ENCODE measurements at places on chromosomes 3 and 15.

GRCh38 chr15:80834906-80835305 is 55.7 kb downstream of the CEMIP start:
- DNase-seq = no peak

DNA sequence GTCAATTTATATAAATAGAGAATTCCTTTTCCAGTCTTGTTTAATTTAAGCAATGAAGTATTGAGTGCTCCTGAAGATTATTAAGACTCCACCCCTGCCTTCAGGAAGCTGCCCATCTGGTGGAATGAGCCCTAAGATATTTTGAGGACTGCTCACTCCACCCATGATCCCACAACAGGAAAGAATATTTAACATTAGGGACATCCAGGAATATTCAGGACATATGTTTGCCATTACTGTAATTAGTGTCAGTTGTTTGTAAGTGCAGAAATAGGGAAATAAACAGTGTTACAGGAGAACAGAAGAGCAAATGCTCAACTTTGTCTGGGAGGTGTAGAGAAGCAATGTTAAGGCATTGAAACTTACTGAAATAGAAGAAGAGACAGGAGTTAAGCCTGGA is 375.0 kb downstream of the ROBO2 start:
- no peak for DNase-seq

DNA sequence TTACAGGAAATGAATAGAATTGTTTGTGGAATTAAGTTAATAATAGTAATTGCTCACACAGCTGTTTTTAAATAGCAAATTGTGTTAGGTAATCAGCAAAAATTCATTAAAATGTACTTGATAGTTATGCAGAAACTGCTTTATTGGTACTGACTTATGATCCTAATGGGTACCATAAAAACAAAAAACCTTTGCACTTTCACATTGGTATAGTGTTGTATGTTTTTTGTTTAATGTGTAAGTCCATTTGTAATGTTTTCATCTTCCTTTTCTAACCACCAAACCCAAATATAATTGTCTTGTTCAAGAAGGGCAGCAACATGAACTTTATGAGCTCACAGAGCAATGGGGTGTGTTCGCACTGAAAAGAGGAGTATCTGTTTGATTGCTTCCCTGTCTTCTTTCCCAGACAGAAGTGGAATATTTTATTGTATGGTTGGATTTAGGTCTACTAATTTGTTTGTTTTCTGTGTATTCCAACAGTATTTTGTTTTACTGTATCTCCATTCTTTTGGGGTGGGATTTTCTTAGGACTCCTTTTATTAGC is 135.8 kb downstream of the TCF12 start:
- DNase-seq = no peak

- DNase-seq = no peak
Observed at GRCh38 chr3:190204200-190204599, 83.5 kb upstream of the P3H2 start.

- no peak for DNase-seq
Observed at GRCh38 chr3:11699083-11699427, 55.3 kb upstream of the VGLL4 start.

DNA sequence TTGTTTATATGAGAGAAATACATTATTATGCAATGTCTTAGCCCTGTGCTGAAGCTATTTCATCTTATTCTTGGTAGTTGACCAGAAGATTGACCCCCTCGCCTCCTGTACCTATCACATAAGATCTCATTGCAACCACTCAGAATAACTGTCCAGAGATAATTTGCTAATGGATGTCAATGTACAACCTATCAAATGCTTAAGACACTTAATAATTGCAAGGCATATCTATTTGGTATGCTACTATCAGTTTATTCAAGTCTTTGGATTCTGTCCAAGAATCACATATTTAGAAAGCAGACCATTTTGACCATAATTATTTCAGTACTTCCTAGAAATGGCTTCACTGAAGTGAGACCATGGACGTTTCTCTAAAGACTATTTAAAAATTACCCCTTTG is 241.6 kb downstream of the GAP43 start:
- no peak for DNase-seq

DNA sequence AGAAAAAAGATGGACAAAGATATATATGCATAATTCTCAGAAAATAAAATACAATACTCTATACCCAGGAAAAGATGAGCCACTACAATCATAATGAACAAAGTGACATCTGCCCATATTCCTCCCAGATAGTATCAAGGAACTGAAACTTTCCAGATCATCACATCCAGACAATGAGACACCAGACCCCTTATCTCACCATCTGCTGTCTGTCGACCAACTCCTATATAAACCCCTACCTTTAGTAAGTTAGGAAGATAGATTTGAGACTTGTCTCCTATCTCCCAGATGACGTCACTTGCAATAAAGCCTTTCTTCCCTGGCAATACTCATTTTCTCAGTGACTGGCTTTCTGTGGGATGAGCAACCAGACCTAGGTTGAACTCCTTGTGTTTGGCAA is 1071.6 kb downstream of the PLOD2 start:
- DNase-seq = no peak

- no peak for DNase-seq
Observed at GRCh38 chr3:141677701-141678100, 60.4 kb upstream of the RNF7 start.

DNA sequence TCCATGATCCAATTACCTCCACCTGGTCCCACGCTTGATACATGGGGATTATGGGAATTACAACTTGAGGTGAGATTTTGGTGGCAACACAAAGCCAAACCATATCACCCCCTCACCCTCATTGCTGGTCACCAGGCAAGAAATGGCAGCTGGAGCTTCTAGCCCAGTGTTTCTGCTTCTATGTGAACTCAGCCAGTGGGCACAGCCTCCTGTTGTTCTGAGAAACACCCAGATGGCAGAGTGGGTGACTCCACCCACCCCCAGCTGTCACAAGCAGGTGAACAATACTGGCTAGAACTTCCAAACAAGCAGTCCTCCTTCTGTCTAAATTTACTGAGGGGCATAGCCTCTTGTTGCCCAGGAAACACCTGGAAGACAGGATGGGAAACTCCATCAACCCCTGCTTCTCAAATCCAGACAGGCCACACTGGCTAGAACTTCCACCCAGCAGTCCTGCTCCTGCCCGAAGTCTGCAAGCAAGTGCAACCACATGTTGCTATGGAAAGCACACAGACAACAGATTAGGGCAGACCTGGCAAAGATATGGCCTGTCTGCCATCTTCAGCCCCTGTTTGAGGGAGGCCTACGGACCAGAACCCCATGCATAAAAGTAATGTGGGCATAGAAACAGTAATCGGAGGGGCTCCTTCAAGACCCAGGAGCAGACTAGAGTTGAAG is 114.1 kb downstream of the DTWD1 start:
- DNase-seq = no peak

- no peak for DNase-seq
Observed at GRCh38 chr15:66404532-66404931, 17.8 kb downstream of the MAP2K1 start.

DNA sequence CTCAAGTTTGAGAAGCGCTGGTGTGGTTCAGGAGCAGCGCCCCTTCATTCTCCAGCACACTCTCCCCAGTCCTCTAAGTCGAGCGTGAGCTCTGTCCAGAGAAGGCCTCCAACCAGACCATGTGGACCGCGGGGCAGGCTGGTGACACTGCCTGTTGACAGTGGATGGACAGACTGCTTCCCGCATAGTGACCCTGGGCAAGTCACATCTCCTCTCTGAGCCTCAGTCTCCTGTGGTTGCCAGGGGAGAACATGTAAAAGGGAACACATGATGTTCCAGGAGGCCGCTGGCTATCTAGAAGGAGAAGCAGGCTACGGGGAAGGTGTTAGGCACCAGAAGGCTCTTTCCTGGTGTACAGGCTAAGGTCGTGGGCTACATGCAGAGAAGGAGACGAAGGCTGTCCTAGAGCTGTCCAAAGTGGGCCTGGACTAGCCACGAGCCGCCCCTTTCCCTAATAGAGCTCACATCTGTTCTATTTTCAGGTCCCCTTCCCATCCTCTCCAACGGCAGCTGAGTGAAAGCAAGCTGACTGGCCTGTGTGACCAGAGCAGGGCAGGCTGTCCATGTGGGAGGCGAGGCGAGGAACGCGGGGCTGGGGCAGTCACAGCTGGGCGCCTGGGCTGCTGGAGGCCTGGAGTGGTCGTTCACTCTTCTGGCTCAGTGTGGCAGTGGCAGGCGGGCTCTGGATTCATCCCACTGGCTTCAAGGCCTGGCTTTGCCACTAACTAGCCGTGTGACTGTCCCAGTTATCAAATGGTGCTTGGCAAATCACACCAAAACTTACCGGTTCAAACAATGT is 11.1 kb downstream of the ISG20 start:
- no peak for DNase-seq

DNA sequence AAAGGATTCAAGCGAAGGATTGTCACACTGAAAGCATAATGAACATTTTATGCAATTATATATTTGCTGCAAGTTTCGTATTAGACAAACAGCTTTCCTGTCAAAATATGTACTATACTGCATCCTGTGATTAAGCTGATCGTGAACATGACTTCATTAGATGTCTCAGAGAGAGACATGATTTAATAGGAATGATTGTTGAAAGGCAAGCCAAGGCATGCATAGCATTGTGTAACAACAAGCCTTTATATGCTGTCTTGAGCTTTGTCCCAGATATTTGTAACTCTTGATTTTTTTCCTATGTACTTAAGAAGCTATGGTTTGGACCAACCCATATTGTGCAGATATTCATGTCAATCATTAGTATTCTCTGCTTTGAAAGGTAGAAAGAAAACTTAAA is 309.1 kb downstream of the KCNH8 start:
- no peak for DNase-seq

DNA sequence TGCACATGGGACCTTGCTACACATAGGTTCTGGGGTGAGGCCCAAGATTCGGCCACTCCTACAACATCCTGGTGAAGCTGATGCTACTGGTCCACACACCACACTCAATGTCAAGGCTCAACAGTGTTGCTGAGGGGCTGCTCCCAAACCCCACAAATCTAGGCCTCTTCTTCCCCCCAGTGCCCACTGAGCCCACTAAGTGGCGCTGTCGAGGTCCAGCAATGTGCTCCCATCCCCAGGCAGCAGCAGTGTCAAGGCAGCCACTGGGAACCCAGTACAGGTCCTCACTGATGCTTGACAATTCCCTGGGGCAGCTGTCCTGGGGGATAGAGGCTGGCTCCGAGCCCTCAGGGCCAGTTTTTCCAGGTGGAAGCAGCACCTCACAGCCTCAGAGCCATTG is 21.5 kb downstream of the SCN5A start:
- DNase-seq = no peak

- no peak for DNase-seq
Observed at GRCh38 chr3:2714834-2715233, 395.3 kb downstream of the IL5RA start.

DNA sequence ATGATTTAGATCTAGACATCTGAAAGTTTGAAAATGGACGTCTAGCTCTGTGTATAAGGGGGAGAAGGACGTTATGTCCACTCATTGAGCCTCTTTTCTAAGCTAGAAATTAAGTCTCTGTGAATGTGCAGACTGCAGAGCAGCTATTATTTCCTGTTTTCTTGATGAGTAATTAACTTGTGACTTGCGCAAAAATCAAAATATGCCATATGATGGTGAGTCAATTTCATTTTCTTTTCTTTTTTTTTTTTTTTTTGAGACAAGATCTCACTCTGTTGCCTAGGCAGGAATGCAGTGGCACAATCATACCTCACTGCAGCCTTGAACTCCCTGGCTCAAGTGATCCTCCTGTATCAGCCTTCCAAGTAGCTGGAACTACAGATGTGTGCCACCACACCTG is 14.1 kb downstream of the LACTB start:
- no peak for DNase-seq

DNA sequence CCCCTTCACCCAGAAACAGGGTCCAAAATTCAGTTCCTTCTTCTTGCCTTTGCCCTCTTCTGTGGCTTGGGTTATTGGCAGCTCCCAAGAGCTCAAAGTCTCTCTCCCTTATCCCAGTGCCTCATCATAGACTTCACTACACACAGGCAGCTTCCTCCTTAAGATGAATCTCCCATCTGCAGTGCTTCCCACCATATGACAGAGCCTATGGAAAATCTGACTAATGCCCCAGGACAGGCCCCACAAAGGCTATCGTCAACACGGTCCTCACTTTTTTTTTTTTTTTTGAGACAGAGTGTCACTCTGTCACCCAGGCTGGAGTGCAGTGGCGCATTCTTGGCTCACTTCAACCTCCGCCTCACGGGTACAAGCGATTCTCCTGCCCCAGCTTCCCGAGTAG is 194.1 kb downstream of the MEX3B start:
- no peak for DNase-seq

- DNase-seq = no peak
Observed at GRCh38 chr3:157494581-157495281, 8.5 kb downstream of the VEPH1 start.

GRCh38 chr3:127172781-127173515 is 20.0 kb upstream of the PRR23E start:
- no peak for DNase-seq

- DNase-seq = no peak
Observed at GRCh38 chr15:66621491-66622467, 56.0 kb upstream of the LCTL start.

- DNase-seq = no peak
Observed at GRCh38 chr3:35422101-35422500, 217.2 kb upstream of the ARPP21 start.

GRCh38 chr15:33844186-33844585 is 124.1 kb upstream of the CHRM5 start:
- no peak for DNase-seq

DNA sequence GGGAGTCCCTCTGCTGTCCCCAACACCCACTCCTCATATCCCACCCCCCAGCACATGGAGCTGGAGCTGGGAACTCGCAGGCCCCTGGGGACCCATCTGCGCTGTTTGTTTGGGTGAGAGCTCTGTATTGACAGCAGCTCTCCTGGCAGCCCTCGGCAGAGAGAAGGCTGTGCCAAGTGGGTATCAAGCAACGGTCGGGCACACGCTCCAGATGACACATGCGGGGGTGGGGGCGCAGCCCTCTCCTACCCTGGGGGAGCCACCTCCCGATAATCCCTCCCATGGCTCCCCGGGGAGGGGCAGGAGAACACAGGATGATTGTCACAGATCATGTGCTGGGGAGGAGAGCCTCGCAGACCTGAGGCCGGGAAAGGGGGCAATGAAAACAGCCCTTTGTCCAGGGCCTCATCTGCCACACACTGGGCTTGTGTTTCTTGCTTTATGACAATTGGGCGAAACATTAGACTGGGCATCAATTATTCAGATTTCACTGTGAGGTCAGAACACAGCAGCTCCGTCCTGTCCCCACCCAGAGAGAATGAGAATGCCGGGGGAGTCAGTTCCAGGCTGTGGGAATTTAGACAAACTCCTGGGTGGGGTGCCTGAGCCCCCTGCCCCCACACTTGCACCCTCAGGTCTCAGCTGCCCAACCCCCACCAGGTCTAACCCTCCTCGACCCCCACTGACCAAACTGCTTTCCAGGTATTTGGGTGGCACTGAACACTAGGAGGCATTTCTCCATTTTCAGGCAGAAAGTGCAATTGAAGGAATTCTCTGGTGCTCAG is 46.4 kb upstream of the KLF13 start:
- DNase-seq = no peak

- DNase-seq = no peak
Observed at GRCh38 chr3:186057594-186057993, 51.3 kb downstream of the ETV5 start.

GRCh38 chr15:75685195-75685594 is 27.5 kb downstream of the CSPG4 start:
- DNase-seq = no peak

Data from activated CD8-positive, alpha-beta memory T cell treated with anti-CD3 and anti-CD28 coated beads for 1 hour (primary cell).